ENCODE measurements at places on chromosomes 13 and 19.

GRCh38 chr13:48526286-48526685 is 6.6 kb downstream of the RCBTB2 start:
- peaks cover 8% of the 10 kb centered on the region for H3K4me1 ChIP-seq
- H3K36me3 ChIP-seq: no peaks in the 10 kb centered on the region
- H3K27ac ChIP-seq: no peak overlapping the region
- no peaks in the 10 kb centered on the region for H3K27me3 ChIP-seq

DNA sequence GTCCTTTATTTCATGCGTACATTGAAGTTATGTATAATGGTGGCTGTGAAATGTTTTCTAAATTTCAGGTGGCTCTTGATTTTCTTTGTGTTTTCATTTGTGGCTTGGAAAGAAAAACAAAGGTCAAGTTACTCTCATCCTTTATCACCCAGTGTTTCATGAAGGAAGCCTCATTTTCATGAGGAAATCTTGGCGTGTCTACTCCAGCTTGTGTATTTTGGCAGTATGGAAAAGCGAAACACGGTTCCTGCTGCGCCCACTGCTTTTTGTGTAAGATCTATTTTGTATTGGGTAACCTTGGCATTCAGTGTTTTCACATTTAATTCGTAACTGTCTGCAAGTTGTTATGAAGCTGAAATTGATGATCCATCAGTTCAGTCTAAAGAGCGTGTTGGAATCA is 147.0 kb upstream of the RNF113B start:
- no peaks in the 10 kb centered on the region for H3K4me1 ChIP-seq
- no peaks in the 10 kb centered on the region for H3K27me3 ChIP-seq
- H3K36me3 ChIP-seq: no peaks in the 10 kb centered on the region
- no peak overlapping the region for H3K27ac ChIP-seq
- no peak for DNase-seq
- no peak overlapping the region for H3K4me3 ChIP-seq

DNA sequence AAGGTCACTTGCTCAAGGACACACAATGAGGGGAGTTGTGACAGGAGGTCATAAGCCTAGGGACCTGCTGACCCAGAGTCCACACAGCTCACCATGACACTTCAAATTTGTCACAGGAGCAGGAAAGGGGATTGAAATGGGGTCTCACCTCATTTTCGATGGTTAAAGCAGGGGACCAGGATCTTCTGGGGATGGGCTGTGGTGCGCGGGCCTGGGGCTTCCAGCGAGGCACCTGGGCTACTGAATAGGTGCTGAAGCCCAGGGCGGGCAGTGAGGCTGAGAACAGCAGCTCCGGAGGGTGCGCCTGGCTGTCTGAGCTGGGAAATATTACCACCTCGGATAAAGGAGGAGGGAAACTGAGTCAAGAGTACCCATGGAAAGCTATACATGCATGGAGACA is 11.0 kb downstream of the MAN2B1 start:
- peaks cover 2% of the 10 kb centered on the region for H3K4me1 ChIP-seq
- peaks cover 76% of the 10 kb centered on the region for H3K36me3 ChIP-seq
- DNase-seq: no peak
- no peak overlapping the region for H3K4me3 ChIP-seq
- no peaks in the 10 kb centered on the region for H3K27me3 ChIP-seq

GRCh38 chr19:6056801-6057650 is 53.3 kb downstream of the RFX2 start:
- DNase-seq: no peak
- no peak overlapping the region for H3K4me3 ChIP-seq
- peaks cover 2% of the 10 kb centered on the region for H3K27me3 ChIP-seq
- H3K36me3 ChIP-seq: no peaks in the 10 kb centered on the region
- H3K4me1 ChIP-seq: no peaks in the 10 kb centered on the region

DNA sequence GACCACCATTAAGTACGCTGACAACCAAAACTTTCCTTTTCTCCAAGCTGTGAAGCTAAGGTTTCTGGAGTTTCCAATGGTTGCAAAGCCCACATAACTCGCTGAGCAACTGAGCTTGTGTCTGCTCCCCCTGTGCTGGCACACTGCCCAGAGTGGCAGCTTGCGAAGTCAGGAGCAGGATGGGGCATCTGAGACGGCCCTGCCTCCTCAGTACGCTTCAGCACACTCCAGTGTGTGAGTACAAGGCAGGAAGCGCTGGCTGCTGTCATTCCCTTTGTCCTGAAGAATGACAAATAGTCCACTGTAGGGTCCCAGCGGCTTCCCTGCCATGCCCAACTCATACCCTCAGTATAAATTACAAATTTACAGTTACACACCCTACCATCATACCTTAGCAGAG is 51.5 kb downstream of the SKA3 start:
- H3K27ac ChIP-seq: no peak overlapping the region
- H3K27me3 ChIP-seq: peaks cover 17% of the 10 kb centered on the region
- H3K36me3 ChIP-seq: no peaks in the 10 kb centered on the region
- no peaks in the 10 kb centered on the region for H3K4me1 ChIP-seq
- no peak overlapping the region for H3K4me3 ChIP-seq
- no peak for DNase-seq

DNA sequence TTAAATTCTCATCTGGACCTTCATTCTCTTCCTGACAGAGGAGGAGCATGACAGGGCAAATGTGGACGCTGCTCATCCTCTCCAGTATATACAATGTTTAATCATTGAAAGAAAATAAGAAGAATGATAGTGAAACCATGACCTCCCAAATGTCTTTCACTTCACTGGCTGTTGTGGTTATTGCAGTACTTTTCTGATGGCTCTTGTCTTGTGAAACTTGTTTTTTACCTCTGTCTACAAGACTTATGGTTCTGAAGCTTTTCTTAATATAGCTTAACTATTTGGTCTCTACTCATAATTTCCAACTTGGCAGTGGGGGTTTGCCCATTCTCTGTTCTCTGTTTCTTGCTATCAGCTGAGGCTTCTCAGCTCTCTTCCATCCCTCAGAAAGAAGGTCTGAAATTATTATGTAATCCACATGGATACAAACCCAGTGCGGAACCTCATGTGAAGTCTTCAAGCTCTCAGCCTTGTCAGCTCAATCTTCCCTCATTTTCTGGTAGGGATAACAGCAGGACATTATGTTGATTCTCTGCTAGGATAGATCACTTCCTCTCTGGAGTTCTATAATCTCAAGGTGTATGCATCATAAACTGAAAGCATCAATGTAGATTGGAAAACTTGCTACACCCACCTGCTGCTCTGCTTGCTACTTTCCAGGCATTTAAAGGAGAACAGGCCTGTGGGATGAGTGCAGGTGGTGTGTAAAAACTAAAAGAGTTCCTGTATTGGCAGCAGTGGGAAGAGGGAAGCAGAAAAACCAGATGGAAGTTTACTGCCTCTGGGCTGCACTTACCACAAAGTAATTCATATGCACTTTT is 250.3 kb upstream of the HTR2A start:
- H3K36me3 ChIP-seq: no peaks in the 10 kb centered on the region
- H3K27ac ChIP-seq: no peak overlapping the region
- peaks cover 2% of the 10 kb centered on the region for H3K4me1 ChIP-seq

DNA sequence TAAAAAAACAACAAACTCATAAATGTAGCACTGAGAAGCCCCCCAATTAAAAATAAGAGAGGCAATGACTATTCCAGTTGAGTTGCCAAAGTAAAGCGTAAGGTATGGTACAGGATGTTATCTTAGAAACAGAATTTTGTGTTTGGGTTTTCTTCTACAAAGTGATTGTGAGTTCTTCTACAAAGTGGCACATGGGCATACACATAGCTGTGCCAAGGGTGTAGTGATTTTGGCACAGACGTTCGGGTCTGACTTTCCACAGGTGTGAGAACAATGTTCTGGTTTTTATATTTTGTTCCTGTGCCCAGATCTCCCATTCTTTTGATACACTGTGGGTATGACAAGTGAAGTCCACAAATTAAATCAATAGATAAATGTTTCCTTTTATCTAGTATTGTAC is 190.1 kb upstream of the CSNK1A1L start:
- H3K4me3 ChIP-seq: no peak overlapping the region
- no peaks in the 10 kb centered on the region for H3K4me1 ChIP-seq
- DNase-seq: no peak
- H3K27ac ChIP-seq: no peak overlapping the region
- no peaks in the 10 kb centered on the region for H3K27me3 ChIP-seq

DNA sequence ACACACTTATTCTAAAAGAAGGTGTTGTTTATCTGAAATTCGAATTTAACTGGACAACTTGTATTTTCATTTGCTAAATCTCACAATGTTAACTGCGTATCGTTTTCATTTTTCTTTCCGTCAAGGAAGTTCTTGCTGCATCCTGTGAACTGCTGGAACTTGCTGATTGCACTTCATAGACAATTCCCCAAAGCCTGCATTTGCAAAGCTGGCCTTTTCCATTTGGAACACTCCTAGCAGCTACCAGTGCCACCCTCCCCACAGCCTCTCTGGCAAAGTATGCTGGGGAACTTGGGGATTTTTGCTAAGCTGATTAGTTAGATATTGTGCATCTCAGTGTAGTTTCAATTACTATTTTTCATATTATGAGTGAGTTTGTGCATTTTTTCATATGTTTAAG is 20.4 kb upstream of the ARGLU1 start:
- DNase-seq: no peak
- H3K4me3 ChIP-seq: no peak overlapping the region

- DNase-seq: no peak
- no peaks in the 10 kb centered on the region for H3K36me3 ChIP-seq
- H3K27me3 ChIP-seq: peaks cover 36% of the 10 kb centered on the region
- no peak overlapping the region for H3K4me3 ChIP-seq
- H3K4me1 ChIP-seq: peaks cover 11% of the 10 kb centered on the region
- H3K27ac ChIP-seq: no peak overlapping the region
Measured at GRCh38 chr19:38979812-38980211, 4.3 kb upstream of the FBXO17 start.

- peaks cover 21% of the 10 kb centered on the region for H3K4me1 ChIP-seq
- no peak overlapping the region for H3K27ac ChIP-seq
- H3K27me3 ChIP-seq: peaks cover 29% of the 10 kb centered on the region
- DNase-seq: peak; percentile 44
Measured at GRCh38 chr13:106534639-106535551, 567 bp downstream of the EFNB2 start.

GRCh38 chr13:32011971-32012370 is 19.6 kb upstream of the FRY start:
- no peak overlapping the region for H3K4me3 ChIP-seq
- no peaks in the 10 kb centered on the region for H3K36me3 ChIP-seq
- no peaks in the 10 kb centered on the region for H3K27me3 ChIP-seq
- no peak overlapping the region for H3K27ac ChIP-seq
- DNase-seq: no peak
- H3K4me1 ChIP-seq: no peaks in the 10 kb centered on the region

DNA sequence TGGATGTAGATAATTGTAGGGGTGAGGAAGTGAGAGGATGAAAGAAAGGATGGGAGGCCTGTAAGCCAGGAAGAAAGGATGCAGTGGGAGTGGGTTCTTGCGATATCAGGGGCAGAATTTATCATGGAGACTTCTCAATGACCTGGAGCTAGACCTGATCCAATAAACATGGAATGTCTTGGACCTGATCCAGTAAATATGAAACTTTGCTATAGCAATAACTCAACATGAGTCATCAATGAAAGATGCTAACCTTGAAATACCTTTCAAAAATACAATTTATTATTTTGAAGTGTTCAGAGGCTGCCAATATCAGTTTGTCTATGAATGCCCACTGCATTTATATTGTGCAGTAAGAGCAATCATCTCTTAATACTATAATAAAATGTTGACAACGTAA is 279.5 kb downstream of the POU4F1 start:
- no peaks in the 10 kb centered on the region for H3K36me3 ChIP-seq
- H3K27ac ChIP-seq: no peak overlapping the region
- no peak overlapping the region for H3K4me3 ChIP-seq
- H3K4me1 ChIP-seq: no peaks in the 10 kb centered on the region
- H3K27me3 ChIP-seq: no peaks in the 10 kb centered on the region
- DNase-seq: no peak

DNA sequence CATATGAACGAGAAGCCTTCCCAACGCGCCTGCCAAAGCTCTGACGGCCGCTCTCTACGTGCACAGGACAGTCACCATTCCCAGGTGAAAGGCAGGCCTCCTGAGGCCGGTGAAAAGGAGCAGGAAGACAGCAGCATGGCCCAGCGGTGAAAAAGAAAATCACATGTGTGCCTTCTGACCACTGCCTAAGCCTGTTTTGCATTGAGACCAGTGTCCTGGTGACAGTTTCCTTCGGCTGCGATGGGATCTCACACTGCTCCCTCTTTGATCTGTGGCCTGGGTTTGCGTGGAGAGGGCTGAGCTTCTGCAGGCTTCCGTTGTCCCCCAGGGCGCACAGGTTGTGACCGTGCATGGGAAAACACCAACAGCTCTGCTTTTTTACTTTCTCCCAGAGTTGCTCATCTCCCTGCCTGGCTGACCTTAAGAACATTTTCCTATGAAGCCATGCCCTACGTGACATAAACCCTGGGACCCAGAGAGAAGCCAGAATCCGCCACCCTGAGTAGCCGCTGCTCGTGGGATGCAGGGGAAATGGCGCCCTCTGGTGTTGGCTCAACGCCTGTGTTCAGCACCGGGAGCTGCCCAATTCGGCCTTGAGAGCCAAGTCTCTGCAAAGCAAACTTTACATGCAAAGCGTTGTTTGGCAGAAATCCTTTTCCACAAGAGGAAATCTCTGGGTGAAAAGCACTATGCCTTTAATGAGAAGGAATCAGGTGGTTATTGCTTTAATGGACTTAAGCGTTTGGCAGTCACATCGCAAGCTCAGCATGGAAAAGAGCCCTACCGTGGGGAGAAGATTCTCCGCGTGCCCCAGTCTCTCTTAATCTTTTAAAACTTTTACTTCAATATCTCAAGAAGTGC is 112.2 kb upstream of the GPR12 start:
- H3K4me1 ChIP-seq: no peaks in the 10 kb centered on the region
- H3K27me3 ChIP-seq: no peaks in the 10 kb centered on the region
- H3K27ac ChIP-seq: no peak overlapping the region

GRCh38 chr19:43731846-43732245 is 16.0 kb downstream of the IRGC start:
- no peak overlapping the region for H3K27ac ChIP-seq
- H3K4me1 ChIP-seq: peaks cover 17% of the 10 kb centered on the region
- no peak for DNase-seq
- no peaks in the 10 kb centered on the region for H3K27me3 ChIP-seq
- H3K4me3 ChIP-seq: no peak overlapping the region

GRCh38 chr13:113956571-113956970 is 17.3 kb downstream of the C13orf46 start:
- H3K4me1 ChIP-seq: peaks cover under 1% of the 10 kb centered on the region
- H3K36me3 ChIP-seq: peaks cover 17% of the 10 kb centered on the region
- H3K27me3 ChIP-seq: no peaks in the 10 kb centered on the region
- DNase-seq: no peak
- no peak overlapping the region for H3K4me3 ChIP-seq
- no peak overlapping the region for H3K27ac ChIP-seq

GRCh38 chr13:90808838-90809237 is 538.6 kb upstream of the MIR17HG start:
- no peaks in the 10 kb centered on the region for H3K27me3 ChIP-seq
- H3K4me3 ChIP-seq: no peak overlapping the region
- no peaks in the 10 kb centered on the region for H3K36me3 ChIP-seq
- H3K27ac ChIP-seq: no peak overlapping the region
- DNase-seq: no peak

DNA sequence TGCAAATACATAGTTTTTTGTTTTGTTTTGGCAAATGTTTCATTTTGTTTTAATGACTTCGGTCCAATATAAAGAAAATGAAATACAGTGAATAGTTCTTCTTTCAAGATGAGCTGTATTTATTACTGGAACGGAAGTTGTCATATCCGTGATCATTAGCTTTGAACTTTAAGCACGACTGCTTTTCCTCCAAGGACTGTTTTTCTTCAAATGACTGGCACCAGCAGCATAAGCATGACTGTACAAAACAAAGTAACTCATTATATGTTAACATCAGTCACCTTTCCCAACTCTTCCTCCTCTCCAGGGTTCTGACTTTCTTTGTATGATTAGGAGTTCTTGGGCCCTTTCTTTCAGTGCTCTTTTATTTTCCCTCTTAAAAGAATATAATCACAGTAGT is 20.5 kb downstream of the EDNRB start:
- no peak overlapping the region for H3K27ac ChIP-seq
- H3K36me3 ChIP-seq: no peaks in the 10 kb centered on the region
- H3K4me1 ChIP-seq: peaks cover 5% of the 10 kb centered on the region
- no peak for DNase-seq
- peaks cover 7% of the 10 kb centered on the region for H3K27me3 ChIP-seq

Measured in activated B cell treated with CpG ODN at 0.5 μM for 24 hours (primary cell).